ENCODE measurements at places on chromosomes 12 and 14.

DNA sequence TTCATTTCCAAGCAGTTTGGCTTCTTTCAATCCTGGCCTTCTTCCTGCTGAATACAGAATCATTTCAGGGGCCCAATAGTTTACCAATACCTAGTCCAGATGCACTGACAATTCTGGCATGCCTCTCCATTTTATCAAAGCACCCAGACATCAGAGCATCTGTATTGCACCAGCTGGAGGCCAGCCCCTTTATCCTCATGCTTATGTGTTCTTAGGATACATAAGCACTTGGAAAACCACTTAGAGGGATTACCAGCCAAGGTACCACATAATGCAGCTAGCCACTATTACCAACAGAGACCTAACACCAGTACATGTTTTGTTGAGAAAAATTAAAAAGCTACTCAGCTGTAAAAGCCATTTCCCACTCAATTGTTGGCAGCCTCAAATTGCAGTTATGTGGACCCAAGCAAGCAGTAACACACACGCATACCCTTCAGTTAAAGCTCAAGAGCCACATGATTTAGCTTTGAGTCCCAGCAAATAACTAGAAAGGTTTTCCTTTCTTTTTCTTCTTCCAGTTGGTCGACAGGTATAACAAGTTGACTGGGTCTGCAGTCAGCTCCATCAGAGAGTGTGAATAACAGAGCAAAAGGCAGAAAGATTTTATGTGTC lies 263.8 kb downstream of the DIO2 start:
- no peak for DNase-seq

- no peak for DNase-seq
These were observed 58.2 kb downstream of the ESR2 start for GRCh38 chr14:64235652-64236640.

DNA sequence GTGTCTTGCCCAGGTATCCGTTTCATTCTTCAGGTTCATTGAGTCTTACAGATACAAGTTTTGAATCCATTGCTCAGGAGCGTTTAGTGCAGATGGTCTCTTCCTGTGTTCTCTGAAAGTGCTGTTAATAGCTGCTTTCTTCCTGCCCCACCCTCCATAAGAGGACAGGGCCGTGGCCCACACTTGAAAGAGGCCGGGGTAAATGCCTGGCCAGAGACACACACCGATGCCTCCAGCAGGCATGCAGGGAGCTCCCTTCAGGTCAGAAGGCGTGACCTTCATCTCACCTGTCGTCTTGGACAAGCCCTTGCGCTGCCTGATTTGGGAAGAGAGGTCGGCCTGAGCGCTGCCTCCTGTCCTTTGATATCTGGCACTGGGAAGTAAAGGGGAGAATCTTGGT lies 11.6 kb downstream of the PRKAB1 start:
- DNase-seq: no peak

- no peak for DNase-seq
These were observed 195.5 kb upstream of the BTG1 start for GRCh38 chr12:92341065-92341668.

- no peak for DNase-seq
These were observed 711.9 kb downstream of the C12orf50 start for GRCh38 chr12:87317302-87317701.

- no peak for DNase-seq
These were observed 26.2 kb downstream of the ATF1 start for GRCh38 chr12:50790081-50790480.

Data from KG1 (cell line).